ENCODE measurements at places on chromosomes 2 and 18.

DNA sequence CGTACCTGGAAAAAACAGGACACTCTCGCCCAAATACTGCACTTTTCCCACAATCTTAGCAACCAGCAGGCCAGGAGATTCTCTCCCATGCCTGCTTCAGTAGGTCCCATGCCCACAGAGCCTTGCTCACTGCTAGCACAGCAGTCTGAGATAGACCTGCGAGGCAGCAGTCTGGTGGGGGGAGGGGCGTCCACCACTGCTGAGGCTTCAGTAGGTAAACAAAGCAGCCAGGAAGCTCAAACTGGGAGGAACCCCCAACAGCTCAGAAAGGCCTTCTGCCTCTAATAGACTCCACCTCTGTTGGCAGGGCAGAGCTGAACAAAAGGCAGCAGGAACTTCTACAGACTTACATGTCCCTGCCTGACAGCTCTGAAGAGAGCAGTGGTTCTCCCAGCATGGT lies 1202.8 kb upstream of the ACVR2A start:
- no peak for DNase-seq

DNA sequence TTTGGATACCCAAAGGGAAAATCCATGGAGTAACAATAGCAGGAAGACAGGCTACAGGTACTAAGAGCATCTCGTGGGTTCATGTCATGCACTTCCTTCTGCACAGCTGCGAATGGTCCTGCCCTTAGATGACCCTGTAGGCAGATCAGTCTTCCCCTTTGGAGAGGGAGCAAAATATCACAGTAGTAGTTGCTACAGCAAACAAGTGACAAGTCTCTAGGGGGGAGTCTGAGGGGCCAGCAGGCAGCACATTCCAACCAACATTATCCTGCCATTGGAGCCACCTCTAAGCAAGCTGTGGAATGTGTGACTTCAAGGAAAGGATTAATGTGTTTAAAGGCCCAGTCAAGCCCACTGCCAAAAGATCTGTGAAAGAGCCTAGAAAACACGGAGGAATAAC lies 273.2 kb upstream of the PARD3B start:
- no peak for DNase-seq

DNA sequence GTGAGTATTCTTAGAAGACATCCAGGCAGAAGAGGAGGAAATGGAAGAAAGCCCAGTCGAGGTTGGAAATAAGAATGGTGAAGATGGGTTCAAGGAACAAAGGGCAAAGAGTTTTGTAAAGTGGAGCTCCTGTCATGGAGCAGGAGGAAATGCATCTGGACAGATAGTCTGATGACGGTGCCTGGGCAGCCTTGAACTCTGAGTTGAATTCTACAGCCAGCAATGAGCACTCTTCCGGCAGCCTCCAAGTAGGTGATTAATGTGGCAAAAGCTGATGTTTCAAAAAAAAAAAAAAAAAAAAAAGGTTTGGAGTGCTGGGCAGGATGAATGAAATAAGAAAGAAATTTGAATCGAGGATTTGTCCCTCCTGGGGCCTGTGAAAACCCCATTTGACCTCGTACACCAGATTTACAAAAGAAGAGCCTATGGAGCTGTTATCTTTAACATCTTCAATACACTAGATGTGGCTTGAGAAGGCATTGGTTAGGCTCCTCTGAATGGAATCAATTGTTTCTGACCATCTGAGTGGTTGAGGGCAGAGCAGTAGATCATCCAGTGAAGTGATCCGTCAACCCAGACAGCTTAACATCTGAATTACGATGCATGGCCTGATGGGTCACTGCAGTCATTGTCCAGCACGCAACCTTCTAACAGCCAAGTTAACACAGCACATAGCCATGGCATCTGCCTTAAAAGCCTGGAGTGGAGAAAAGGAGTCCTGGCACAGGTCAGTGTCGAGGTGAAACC lies 449.7 kb downstream of the TXNL1 start:
- no peak for DNase-seq

DNA sequence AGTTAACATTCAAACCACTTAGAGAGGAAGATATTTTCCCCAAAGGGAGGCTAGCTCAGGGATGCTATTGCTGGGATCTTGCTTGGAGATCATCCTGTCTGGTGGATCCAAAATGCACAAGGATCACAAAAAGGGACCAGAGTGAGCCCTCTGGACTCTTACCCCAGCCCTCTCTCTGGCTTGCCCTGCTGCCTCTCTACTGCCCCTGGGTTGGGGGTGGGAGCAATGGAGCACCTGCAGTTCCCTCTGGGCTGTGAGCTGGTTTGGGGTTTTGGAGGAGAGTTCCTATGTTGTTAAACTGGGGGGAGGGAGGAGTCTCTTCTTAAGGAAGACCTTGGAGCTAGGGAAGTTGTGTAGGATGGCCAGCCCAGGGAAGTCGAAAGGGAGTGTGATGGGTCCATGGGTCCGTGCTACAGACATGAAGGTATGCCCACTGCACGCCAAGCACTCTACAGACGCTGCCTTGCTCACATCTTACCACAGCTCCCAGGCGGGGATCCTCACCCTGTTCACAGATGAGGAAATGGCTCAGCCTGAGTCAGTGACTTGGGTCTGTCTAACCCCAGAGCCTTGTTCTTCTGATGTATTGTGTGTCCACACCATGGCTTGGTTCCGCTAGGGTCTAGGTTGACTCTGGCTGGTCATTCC lies 3.8 kb downstream of the LBH start:
- no peak for DNase-seq

DNA sequence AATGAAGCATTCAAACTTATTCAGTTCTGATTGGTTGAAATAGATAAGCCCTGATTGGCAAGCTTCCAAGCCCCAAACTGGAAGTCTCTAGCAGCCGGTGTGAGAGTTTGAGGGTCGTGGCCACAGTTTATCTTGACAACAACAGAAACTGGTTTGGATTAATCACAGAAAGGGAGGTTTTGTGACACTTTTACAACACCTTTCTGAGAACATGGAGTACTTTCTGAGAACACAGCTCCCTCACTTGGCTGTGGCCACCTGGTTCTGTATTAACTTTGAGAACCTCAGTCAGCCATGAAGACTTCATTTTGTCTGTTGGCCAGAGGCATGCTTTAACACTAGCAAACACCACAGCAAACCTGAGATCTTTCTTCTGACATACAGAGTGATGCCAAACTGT lies 280.7 kb upstream of the VWC2L start:
- no peak for DNase-seq

DNA sequence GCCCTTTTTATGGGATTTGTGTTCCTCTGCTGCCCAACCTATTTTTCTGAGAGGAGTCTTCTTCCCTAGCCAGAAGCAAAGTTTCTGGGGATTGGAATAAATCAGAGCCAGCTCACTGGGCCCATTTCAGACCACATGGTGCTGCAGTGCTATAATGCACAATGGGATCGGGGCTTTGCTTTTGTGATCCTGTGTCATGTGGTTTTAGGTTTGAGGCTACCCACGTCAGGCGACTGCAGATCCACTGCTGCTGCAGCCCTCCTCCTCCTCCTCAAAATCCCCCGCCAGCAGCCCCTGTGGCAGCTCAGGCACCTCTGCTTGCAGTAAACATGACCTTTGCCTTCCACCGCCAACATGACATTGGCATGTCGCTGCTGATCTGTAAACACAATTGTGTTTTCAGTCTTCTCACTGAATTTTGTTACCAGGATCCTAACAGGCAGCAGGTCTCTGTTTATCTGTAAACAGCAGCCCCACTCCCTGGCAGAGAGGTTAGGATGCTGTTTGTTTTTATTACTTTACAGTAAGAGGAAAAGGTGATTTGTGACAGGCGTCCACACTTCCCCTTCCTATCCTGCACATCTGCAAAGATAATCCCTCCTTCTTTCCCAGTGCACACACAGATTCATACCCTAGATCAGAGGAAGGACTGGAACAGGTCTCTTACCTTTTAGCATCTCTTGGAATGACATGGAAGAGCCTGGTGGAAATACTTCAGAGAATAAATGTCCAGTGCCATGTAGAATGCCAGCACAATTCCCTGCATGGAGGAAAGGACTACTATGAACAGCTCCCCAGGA lies 130.8 kb downstream of the FOXI3 start:
- DNase-seq = no peak

GRCh38 chr2:101828257-101828656 lies 130.8 kb downstream of the MAP4K4 start:
- no peak for DNase-seq

- no peak for DNase-seq
Measured at GRCh38 chr2:7857904-7858303, 824.0 kb upstream of the ID2 start.

- DNase-seq = no peak
Measured at GRCh38 chr2:65620524-65620923, 188.1 kb upstream of the SPRED2 start.

DNA sequence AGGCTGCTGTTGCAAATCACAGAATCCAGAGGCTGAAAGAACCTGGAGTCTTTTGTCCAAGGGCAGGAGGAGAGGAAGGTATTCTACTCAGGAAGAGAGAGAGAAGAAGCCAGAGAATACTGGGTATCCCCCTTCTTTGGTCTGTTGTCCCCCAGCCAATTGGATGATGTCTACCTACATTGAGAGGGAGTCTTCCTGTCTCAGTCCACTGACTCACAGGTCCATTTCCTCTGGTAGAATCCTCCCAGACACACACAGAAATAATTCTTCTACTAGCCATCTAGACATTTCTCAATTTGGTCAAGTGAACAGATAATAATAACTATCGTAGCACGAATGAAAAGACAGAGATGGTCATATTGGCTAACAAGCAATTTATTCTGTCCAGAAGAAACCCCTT lies 416.4 kb upstream of the UBE2E3 start:
- DNase-seq = no peak

GRCh38 chr2:223545406-223545805 lies 56.8 kb downstream of the SCG2 start:
- DNase-seq = no peak

DNA sequence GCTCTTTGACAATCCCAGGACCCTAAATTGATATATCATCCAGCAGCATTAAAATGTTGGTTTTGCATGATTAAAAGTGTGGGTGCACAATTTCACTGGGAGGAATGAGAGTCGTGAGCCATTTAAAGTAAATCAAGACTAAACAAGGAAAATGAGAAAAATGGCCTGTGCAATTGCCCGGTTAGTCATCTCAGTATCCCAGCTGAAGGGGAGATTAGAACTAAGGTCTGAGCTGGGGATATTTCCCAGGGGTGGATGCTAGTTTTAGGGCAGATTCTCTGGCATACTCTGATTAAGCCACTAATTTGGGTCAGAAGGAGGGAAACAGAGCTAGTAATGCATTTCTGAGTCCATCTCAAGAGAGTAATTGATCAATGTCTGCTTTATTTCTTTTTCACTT lies 177.2 kb downstream of the EN1 start:
- DNase-seq = no peak

GRCh38 chr2:85698880-85699254 lies 4.7 kb downstream of the GNLY start:
- no peak for DNase-seq

DNA sequence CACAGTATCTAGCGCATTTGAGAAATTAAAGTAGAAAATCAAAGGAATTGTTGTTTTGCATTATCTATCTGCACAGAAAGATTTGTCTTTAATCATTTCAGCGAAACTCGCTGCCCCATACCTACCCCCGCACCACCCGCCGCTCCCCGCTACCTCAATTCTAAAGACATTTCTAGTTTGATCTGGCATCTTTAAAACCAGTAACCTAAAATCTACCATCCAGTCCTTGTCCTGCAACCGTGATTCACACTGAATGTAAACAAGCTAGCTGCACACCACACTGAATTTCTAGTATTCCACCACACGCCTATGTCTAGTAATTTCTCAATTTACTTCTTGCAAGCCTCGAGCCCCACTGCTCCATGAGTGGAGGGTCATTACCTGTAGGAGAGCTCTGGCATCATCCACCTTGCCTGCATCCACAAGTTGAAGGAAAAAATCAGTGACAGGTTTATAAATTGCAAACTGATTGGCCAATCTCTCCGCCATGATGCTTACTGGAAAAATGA lies 60.1 kb downstream of the ABCG8 start:
- DNase-seq = no peak

DNA sequence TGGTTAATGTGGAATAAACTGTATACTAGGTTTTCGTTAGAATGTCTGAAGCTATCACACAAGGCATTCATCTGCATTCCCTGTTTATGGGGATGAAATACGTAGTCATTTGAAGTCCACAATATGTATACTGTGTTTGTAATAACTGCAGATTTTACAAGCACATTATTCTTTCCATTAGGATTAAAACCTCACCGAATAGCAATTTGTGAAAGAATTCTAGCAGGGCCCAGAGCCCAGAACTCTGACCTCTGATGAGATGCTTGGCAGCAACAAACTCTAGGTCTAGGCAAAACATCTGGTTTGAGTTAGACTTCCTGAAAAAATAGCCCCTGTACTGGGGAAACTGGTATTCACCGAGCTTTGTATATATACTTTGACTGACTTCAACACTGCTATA lies 158.2 kb downstream of the SRBD1 start:
- DNase-seq = no peak

GRCh38 chr2:48323146-48323545 lies 206.8 kb upstream of the STON1 start:
- no peak for DNase-seq

DNA sequence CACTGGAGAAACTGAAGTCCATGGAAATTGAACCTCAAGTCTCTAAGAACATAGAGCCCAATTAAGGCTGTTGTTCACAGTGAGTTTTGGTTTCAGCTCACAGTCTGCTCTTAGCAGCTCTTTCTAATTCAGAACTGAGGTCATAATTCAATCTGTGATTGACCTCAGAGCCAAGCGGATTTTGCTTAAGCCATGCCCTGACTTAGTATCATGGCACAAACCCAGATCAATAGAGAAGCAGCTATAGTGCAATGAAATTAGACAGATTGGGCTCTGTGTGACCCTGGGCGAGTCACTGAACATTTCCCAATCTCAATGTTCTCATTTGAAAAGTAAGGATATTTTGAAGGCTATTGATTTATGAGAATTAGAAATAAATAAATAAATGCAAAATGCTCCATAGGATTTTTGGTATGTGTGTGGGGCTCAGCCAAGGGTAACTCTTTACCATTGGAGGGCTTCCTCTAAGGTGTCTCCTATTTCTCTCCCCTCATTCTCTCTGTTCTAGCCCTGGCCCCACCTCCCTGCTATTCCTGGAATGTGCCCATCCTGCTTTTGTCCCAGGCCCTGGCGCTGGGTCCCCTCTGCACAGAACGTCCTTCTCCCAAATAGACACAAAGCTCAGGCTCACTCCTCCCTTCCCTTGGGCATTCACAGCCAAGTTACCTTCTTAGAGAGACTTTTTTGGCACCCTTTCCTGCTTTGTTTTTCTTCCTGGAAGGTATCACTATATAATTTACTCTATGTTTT lies 239.6 kb downstream of the LPIN1 start:
- no peak for DNase-seq

GRCh38 chr2:1613731-1614354 lies 130.5 kb downstream of the PXDN start:
- DNase-seq = no peak

GRCh38 chr18:79511671-79512301 lies 116.1 kb downstream of the NFATC1 start:
- no peak for DNase-seq

DNA sequence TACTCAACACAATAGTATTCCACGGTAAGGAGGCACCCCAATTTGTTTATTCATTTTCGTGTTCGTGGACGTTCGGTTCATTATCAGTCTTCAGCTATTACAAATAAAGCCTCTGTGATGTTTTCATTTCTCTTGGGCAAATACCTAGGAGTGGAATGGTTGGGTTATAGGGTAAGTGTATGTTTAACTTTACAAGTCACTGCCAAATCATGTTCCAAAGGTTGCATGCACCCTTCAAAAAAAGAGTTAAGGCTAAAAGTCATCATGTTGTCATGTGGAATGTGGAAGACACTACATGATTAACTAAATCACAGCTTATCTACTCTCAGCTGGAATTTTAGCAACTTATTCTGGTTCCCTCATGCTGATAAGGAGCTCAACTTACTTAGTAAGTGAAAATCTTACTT lies 15.8 kb downstream of the INO80C start:
- DNase-seq = no peak
